ENCODE measurements at places on chromosomes 7 and 10. TPM values are rescaled to one million over a fixed set of nuclear protein-coding genes. Genes with fewer than 3 reads are reported as not detected.

- no peak for DNase-seq
Observed at GRCh38 chr10:47330804-47331203, 8.6 kb downstream of the GDF2 start.

DNA sequence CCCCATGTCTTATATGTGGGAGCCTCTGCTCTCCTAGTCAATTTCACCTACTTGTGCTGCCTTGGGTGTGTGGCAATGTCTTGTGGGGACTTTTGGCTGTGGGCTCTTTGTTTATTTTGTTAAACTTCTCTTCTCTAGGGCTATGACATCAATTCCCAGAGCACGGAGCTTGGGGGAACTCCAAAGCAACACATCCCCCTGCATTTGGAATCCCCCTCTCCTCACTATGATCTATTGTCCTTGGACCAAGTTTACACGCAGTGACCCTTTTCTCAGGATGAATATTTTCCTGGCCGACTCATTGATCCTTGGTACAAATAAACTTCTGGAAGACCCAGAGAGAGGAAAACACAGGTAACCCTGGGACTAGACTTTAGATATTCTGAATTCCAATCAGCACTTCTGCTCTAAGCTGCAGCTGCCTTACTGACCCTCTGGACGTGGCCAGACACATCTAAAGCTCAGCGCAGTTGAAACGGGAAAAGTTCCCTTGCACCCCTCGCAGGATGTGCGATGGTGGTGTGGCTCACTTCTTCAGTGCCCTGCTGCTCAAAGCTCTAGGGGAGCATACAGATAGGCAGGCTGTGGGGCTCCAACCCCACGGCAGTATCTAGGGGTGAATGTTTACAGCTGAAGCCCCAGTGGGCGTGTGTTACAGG is 110.8 kb downstream of the TMEM178B start:
- DNase-seq = no peak

- no peak for DNase-seq
Observed at GRCh38 chr7:150938566-150938965, 39.6 kb downstream of the KCNH2 start.

CNPY4 gene
- 33.0 TPM for total RNA-seq

All from umbilical cord (tissue), 2 donors.